Activated naive CD4-positive, alpha-beta T cell treated with anti-CD3 and anti-CD28 coated beads for 36 hours (primary cell): ENCODE measurements at places on chromosomes 3 and 15. TPM values are rescaled to one million over a fixed set of nuclear protein-coding genes. Genes with fewer than 3 reads are reported as not detected.

The RHOV gene
- total RNA-seq: not detected

The POLQ gene
- total RNA-seq: 20.1 TPM

The PCLAF gene
- 117 TPM for total RNA-seq

- DNase-seq: peak; percentile 20
- H3K36me3 ChIP-seq: peaks cover 38% of the 10 kb centered on the region
- peaks cover 38% of the 10 kb centered on the region for H3K4me1 ChIP-seq
- H3K4me3 ChIP-seq: peak overlapping the region; percentile 88
- H3K27ac ChIP-seq: peak overlapping the region; percentile 57
Measured at GRCh38 chr3:196499807-196500524, 3.6 kb downstream of the RNF168 start.

DNA sequence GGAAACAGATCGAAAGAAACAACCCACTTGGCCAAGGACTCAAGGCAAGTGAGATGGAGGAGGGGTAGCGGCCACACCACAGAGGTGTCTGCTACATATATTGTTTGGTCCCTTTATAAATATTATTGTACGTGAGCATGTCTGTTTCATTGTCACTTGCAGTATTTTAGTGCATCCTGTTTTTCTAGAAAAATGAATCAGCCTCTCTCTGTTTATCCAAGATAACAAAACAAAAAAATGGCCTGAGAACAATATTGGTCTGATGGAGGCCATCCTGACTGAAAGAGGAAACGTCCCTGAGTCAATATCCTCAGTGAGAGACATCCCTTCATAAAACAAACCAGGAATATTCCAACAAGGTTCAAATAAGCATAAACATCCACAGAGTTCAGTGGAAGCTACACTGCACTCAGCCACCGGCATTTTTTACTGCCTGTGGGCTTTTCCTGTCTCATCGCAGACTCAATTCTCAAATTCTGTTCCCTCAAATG is 42.0 kb downstream of the WWTR1 start:
- no peaks in the 10 kb centered on the region for H3K36me3 ChIP-seq
- no peak overlapping the region for H3K4me3 ChIP-seq
- peaks cover 18% of the 10 kb centered on the region for H3K27me3 ChIP-seq
- H3K4me1 ChIP-seq: peaks cover 3% of the 10 kb centered on the region
- DNase-seq: no peak
- H3K27ac ChIP-seq: no peak overlapping the region

GRCh38 chr15:32951736-32952464 is 234.1 kb downstream of the GREM1 start:
- DNase-seq: no peak
- no peaks in the 10 kb centered on the region for H3K36me3 ChIP-seq
- H3K4me1 ChIP-seq: no peaks in the 10 kb centered on the region
- no peak overlapping the region for H3K27ac ChIP-seq

DNA sequence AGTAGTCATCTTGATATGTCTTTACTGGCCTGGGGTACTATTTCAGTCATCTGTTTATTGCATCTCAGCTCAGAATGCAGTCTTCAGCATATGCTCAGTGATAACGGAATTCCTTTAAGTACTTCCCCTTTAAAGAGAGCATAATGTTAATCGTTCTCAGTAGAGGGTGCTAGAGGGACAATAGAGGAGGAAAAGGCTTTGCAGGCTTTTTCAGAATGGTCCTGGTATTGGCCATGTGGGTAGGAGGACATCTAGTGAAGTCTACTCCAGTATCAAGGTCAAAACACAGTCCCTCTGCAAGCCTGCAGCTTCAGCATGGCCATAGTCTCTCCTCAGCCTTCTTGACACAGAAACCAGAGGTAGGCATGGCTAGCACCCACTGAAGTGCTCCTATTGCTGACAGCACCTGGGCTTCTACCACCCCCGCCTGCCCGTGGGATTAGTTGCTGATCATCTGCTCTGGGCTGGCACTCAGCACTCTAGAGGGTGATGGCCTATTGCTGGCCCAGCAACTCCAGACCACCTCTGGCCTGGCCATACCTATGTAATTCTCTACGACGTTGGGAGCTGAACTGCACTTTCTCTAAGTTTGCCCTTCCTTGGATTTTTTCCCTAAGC is 65.4 kb downstream of the KCNH8 start:
- no peaks in the 10 kb centered on the region for H3K4me1 ChIP-seq
- no peak overlapping the region for H3K4me3 ChIP-seq
- no peak for DNase-seq
- no peak overlapping the region for H3K27ac ChIP-seq
- no peaks in the 10 kb centered on the region for H3K36me3 ChIP-seq
- H3K27me3 ChIP-seq: no peaks in the 10 kb centered on the region

DNA sequence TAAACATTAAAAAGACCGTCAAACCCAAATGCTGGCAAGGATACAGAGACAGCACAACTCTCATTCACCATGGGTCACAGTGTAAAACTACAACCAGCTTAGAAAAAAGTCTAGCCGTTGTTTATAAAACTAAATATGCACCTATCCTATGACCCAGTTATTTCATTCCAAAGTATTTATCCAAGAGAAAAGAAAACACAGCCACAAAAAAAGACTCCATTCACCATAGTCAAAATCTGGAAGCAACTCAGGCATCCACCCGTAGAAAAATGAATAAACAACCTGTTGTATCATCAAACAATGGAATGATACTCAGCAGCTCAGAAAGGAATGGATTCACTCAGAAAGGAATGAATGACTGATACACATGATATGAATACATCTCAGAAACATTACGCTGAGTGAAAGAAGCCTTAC is 28.6 kb downstream of the PLD1 start:
- no peak overlapping the region for H3K27ac ChIP-seq
- H3K27me3 ChIP-seq: peaks cover 6% of the 10 kb centered on the region
- no peaks in the 10 kb centered on the region for H3K36me3 ChIP-seq
- H3K4me3 ChIP-seq: no peak overlapping the region
- DNase-seq: no peak

DNA sequence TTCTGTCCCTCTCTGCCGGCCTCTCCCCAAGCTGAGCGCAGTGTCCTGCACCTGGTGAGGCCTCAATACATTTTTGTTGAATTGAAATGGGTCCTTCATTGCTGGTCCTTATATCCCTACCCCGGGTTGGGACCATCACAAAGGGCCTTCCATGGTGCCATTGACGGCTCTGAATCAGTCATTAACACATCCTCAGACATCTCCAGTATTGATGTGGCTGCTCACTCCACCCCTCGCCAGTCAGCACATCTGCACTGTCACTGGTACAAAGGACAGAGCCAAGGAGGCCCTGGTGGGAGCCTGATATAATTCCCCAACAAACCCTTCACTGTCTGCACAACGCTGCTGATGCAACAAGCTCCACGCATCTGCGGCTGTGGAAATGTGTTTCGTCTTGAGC is 191.6 kb upstream of the TOPAZ1 start:
- no peak overlapping the region for H3K4me3 ChIP-seq
- H3K4me1 ChIP-seq: peaks cover 6% of the 10 kb centered on the region
- peaks cover 14% of the 10 kb centered on the region for H3K27me3 ChIP-seq
- no peaks in the 10 kb centered on the region for H3K36me3 ChIP-seq
- no peak for DNase-seq
- H3K27ac ChIP-seq: no peak overlapping the region

- H3K4me1 ChIP-seq: peaks cover 9% of the 10 kb centered on the region
- no peaks in the 10 kb centered on the region for H3K36me3 ChIP-seq
- H3K27me3 ChIP-seq: peaks cover 10% of the 10 kb centered on the region
- DNase-seq: no peak
- H3K27ac ChIP-seq: no peak overlapping the region
- no peak overlapping the region for H3K4me3 ChIP-seq
Measured at GRCh38 chr15:68524753-68525584, 53.8 kb upstream of the CORO2B start.

DNA sequence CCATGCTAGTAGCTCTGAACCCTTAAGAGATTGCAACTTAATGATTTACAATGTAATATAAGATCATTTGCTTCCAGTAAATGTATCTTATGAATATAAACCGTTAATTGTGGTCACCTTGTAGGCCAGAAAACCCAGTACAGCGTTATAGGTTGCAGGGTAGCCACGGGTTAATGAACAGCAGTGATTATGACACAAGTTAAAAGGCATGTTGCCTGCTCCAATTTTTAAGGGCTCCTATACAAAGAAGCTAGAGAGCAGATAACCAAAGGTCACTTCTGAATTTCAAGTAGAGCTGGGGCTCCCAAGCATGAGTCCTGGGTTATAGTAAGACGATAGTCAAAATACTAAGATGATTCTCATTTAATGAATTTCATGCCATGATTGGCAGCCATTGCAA is 13.5 kb downstream of the GUCA1C start:
- H3K4me1 ChIP-seq: no peaks in the 10 kb centered on the region
- H3K27ac ChIP-seq: no peak overlapping the region
- no peak for DNase-seq
- no peak overlapping the region for H3K4me3 ChIP-seq
- H3K27me3 ChIP-seq: no peaks in the 10 kb centered on the region
